ENCODE measurements at places on chromosomes 6 and 20. TPM values are rescaled to one million over a fixed set of nuclear protein-coding genes. Genes with fewer than 3 reads are reported as not detected.

The EDN1 gene
- total RNA-seq = 20.3 TPM

DNA sequence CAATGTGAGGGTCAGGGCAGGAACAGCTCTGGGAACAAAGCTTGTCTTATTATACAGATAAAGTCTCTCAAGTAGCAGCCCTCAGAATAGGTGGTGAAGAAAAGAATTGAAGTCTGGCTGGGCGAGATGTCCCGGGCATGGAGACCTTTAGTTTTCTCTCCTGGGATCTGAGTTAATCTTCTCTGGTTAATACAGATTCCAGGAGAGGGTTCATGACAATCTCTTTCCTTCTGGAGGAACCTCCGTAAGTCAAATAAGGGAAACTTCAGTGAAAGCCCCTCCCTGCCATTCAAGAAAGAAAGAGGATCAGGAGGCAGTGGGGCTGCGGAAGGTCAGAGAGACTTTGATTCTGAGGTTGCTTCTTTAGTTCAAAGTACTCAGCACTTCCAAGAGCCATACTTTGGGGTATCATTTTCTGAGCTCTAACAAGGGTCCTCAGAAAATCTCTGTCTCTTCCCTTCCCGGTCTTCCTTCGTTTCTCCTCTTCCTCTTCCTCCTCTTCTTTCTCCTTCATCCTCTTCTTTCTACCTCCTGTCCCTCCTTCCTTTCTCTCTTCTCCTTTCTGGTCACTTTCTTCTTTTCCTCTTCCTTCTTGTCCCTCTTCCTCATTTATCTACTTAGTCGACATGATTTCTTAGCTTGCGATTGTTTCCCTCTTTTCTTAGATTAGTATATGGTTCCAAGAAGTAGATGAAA, 4.6 kb upstream of the ZNF184 start:
- H3K27me3 ChIP-seq = no peaks in the 10 kb centered on the region
- H3K4me3 ChIP-seq = no peak overlapping the region
- H3K36me3 ChIP-seq = no peaks in the 10 kb centered on the region
- H3K27ac ChIP-seq = no peak overlapping the region
- no peaks in the 10 kb centered on the region for H3K4me1 ChIP-seq

- H3K27ac ChIP-seq = no peak overlapping the region
- H3K27me3 ChIP-seq = peaks cover 2% of the 10 kb centered on the region
- peaks cover 57% of the 10 kb centered on the region for H3K4me1 ChIP-seq
- no peak overlapping the region for H3K4me3 ChIP-seq
- no peak for DNase-seq
Observed at GRCh38 chr6:150567823-150568383, 31.8 kb upstream of the PLEKHG1 start.

GRCh38 chr6:12613811-12614210, 102.8 kb upstream of the PHACTR1 start:
- no peak overlapping the region for H3K27ac ChIP-seq
- no peaks in the 10 kb centered on the region for H3K27me3 ChIP-seq
- no peaks in the 10 kb centered on the region for H3K36me3 ChIP-seq

DNA sequence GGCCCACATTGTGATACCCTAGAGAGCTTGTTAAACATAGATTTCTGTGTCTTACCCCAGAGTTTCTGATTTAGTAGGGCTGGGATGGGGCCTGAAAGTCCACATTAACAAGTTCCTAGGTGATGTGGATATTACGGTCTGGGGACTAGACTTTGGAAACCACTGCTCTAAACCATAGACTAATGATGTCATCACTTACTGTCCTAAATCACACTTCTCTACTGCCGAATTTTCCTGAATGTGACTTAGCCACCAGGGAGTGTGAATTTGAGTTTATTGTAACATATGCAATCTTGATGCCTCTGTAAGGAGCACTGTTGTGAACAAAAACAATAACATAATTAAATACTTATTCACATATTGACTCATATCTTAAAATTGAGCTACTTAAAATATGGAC, 165.6 kb downstream of the BTBD3 start:
- no peak for DNase-seq
- no peaks in the 10 kb centered on the region for H3K36me3 ChIP-seq
- peaks cover 4% of the 10 kb centered on the region for H3K27me3 ChIP-seq
- no peak overlapping the region for H3K27ac ChIP-seq
- H3K4me3 ChIP-seq = no peak overlapping the region

GRCh38 chr6:46760925-46761324, 14.2 kb downstream of the ANKRD66 start:
- H3K27ac ChIP-seq = no peak overlapping the region
- H3K4me3 ChIP-seq = no peak overlapping the region
- no peaks in the 10 kb centered on the region for H3K36me3 ChIP-seq
- no peaks in the 10 kb centered on the region for H3K4me1 ChIP-seq

The FBXO5 gene
- 10.7 TPM for total RNA-seq

GRCh38 chr6:149580880-149581279, 14.7 kb downstream of the GINM1 start:
- no peaks in the 10 kb centered on the region for H3K27me3 ChIP-seq
- DNase-seq = no peak
- H3K27ac ChIP-seq = no peak overlapping the region
- H3K4me1 ChIP-seq = no peaks in the 10 kb centered on the region

- H3K36me3 ChIP-seq = peaks cover 14% of the 10 kb centered on the region
- peaks cover 9% of the 10 kb centered on the region for H3K4me1 ChIP-seq
- no peaks in the 10 kb centered on the region for H3K27me3 ChIP-seq
- H3K4me3 ChIP-seq = no peak overlapping the region
Observed at GRCh38 chr6:132484680-132485018, 28.3 kb downstream of the STX7 start.

DNA sequence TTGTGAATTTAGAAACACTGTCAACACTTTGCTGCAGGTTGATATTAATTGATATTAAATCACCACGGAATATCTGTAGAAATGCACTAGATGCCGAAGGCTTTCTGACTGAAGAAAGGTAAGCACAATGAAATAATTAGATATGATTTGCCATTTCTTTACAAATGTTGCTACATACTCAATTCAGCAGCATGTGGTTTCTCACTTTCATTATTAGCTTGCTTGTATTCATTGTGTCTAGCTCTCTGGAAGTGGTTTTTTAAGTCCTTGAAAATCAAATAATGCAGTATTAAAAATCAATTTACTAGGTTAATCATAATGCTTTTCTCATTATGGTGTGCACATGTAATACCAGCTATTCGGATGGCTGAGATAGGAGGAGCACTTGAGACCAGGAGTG, 231.3 kb upstream of the MARCKS start:
- peaks cover 17% of the 10 kb centered on the region for H3K4me1 ChIP-seq
- H3K27ac ChIP-seq = no peak overlapping the region
- DNase-seq = no peak
- no peak overlapping the region for H3K4me3 ChIP-seq
- no peaks in the 10 kb centered on the region for H3K27me3 ChIP-seq
- H3K36me3 ChIP-seq = no peaks in the 10 kb centered on the region

The MLIP gene
- total RNA-seq = 0.43 TPM

- no peak overlapping the region for H3K27ac ChIP-seq
- peaks cover 8% of the 10 kb centered on the region for H3K27me3 ChIP-seq
- H3K4me1 ChIP-seq = peaks cover 15% of the 10 kb centered on the region
- no peaks in the 10 kb centered on the region for H3K36me3 ChIP-seq
- H3K4me3 ChIP-seq = no peak overlapping the region
Observed at GRCh38 chr6:105592329-105592728, 189.4 kb upstream of the PREP start.

The HCRTR2 gene
- total RNA-seq = not detected

GRCh38 chr6:71496018-71496721, 207.6 kb downstream of the OGFRL1 start:
- H3K27me3 ChIP-seq = no peaks in the 10 kb centered on the region
- H3K4me1 ChIP-seq = no peaks in the 10 kb centered on the region
- no peak overlapping the region for H3K27ac ChIP-seq
- DNase-seq = no peak
- no peak overlapping the region for H3K4me3 ChIP-seq

DNA sequence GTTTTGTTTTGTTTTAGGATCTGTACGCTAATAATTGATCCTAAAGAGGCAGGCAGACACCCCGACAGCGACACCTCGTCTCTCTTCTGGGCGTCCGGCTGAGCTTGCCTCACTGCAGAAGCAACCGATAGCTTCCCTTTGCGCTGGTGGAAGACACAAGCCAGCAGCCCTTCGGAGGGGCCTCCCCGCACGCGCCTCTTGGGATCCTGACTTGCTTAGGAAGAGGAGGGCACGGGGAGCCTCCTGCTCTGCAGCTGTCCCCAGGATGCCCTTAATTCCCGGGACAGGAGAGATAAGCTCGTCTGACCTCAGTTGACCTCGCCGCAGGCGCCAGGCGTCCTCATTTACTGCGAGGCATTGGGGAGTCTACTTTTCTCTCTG, 94.0 kb downstream of the CD83 start:
- peak overlapping the region; percentile 89 for H3K4me3 ChIP-seq
- peaks cover 36% of the 10 kb centered on the region for H3K4me1 ChIP-seq
- peak overlapping the region; percentile 85 for H3K27ac ChIP-seq
- peaks cover 7% of the 10 kb centered on the region for H3K27me3 ChIP-seq
- no peaks in the 10 kb centered on the region for H3K36me3 ChIP-seq

The NCOA6 gene
- 53.9 TPM for total RNA-seq

DNA sequence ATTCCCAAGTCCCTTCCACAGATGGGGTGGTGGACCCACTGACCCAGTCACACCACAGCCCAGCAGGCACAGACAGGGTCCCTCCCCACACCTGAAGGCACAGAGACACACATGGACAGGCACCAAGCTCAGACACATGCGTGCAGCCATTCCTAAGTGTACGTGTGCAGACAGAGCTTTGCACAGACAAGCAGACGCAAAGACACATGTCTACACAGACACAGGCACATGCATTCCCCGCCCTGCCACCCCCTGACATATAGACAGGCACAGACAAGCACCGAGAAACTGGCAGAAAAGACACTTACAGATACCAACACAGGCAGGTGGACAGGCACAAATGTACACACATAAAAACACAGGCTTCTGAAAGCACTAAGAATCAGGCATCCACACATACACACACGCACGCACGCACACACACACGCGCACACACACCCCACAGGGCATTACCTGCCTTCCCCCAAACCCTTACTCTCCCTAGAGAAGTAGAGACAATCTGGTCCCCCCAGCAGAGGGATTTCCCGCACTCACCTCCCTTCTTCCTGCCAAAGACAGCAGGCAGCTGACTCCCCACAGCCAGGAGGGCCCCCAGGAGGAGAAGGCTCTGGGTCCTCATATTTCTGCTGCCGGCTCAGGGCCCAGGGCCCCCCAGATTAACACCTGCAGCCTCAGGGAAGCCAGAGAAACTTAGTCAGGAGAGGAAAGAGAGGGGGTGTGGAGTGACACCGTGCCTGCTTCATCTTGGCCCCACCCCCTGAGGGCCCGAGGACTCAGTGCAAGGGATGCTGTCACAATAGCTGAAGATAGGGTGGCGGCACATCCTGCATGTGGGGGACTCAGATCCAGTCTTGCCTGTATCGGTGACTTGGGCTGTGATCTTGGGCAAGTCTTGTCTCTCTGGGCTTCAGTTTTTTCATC, at the start of gene WFDC5:
TSS of gene WFDC5 (minus strand) at position 710 of the 921 bp plus-strand sequence. CDS start at position 619, 91 bp downstream.
- DNase-seq = no peak
- H3K4me3 ChIP-seq = no peak within 1 kb of the TSS
- H3K4me1 ChIP-seq = no peaks in the 10 kb centered on the region
- no peak within 1 kb of the TSS for H3K27ac ChIP-seq
- H3K27me3 ChIP-seq = peaks cover 23% of the 10 kb centered on the region

The ALDH8A1 gene
- 0.46 TPM for total RNA-seq

The EYA2 gene
- total RNA-seq = 8.1 TPM

The TP53TG5 gene
- total RNA-seq = not detected

DNA sequence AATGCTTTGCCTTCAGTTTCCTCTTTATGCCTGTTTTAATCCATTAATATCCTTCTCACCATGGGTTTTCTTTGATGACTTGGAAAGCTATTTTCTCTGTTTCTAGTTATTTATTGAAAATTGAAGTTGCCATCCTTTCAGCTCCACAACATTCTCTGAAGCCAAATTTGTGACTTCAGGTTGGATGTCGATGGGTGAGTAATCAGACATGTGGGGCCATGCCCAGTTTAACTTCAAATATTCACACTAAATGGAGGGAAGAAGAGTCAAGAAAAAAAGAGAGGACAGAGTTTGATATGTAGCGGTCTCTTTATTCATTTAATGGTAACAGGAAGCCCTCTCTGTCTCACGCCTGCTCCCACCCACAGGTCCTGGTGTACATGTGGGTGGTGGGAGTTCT, 89.1 kb upstream of the RIPOR2 start:
- no peak overlapping the region for H3K27ac ChIP-seq
- H3K4me1 ChIP-seq = peaks cover 18% of the 10 kb centered on the region
- no peaks in the 10 kb centered on the region for H3K27me3 ChIP-seq
- H3K4me3 ChIP-seq = no peak overlapping the region
- H3K36me3 ChIP-seq = no peaks in the 10 kb centered on the region

DNA sequence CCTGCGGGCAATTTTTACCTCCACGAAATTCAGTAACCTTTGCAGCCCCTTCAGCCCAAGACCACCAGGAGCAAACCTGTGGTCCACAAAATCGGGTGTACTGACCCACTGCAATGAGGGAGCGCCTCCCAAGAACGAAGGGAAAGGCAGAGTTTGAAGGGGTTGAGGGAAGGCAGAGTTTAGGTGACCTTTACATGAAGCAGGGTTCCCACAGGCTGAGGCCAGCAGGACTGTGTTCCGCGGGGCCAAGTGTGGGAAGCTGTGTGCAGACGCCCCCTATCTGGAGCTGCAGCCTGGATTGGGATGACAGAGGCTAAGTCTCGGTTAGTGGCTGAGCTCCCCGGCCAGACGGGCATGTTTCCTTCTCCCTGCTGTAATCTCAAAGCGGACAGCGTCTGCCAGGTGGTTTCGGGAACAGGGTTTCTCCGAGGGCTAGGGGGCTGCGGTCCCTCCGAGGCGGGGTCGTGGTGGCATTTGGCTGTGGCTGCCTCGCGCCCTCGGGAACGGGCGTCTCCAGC, 826 bp upstream of the PYGB start:
- peak overlapping the region; percentile 75 for H3K27ac ChIP-seq
- H3K4me3 ChIP-seq = peak overlapping the region; percentile 95
- H3K36me3 ChIP-seq = no peaks in the 10 kb centered on the region
- peaks cover 32% of the 10 kb centered on the region for H3K4me1 ChIP-seq

GRCh38 chr6:9412951-9413559, 977.7 kb upstream of the SLC35B3 start:
- H3K36me3 ChIP-seq = no peaks in the 10 kb centered on the region
- H3K4me1 ChIP-seq = no peaks in the 10 kb centered on the region
- H3K27ac ChIP-seq = no peak overlapping the region

DNA sequence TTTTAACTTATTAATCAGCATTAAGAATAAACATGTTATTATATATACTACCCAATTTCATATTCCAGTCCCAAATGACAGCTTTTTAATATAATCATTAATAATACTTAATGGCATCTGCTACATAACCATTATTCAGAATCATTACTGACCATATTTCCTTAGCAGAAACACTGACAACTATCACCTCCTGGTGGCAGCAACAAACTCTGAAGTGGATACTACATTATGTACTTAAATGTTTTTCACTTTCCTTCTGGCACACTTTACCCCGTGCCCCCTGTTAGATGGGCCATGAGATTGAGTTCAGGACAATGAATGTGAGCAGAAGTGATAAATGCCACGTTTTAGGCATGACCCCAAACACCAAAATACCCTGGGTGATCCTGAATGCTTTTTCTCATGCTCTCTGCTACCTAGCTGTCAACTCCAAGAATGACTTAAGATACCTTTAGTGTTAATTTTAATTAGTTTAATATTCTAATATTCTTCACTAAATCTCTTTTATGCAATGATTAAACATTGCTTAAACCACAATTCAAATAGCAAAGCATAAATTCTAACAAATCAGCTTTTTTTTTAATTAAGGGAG, 77.1 kb downstream of the LMBRD1 start:
- no peak for DNase-seq
- no peaks in the 10 kb centered on the region for H3K4me1 ChIP-seq
- H3K27me3 ChIP-seq = no peaks in the 10 kb centered on the region
- H3K4me3 ChIP-seq = no peak overlapping the region
- no peak overlapping the region for H3K27ac ChIP-seq

The ELOVL2 gene
- 3.8 TPM for total RNA-seq

GRCh38 chr20:416950-417800, 9.1 kb downstream of the RBCK1 start:
- H3K36me3 ChIP-seq = peaks cover 31% of the 10 kb centered on the region
- H3K27ac ChIP-seq = no peak overlapping the region
- DNase-seq = no peak
- H3K4me3 ChIP-seq = no peak overlapping the region

The PGBD1 gene
- 3.6 TPM for total RNA-seq

The PTGIS gene
- 33.3 TPM for total RNA-seq

Data from type B pancreatic cell (in vitro differentiated cells).